ENCODE measurements at places on chromosomes 11 and 22. TPM values are rescaled to one million over a fixed set of nuclear protein-coding genes. Genes with fewer than 3 reads are reported as not detected.

The PTPRCAP gene
- 1.1 TPM for total RNA-seq

The FADD gene
- total RNA-seq = 59.3 TPM

The AGBL2 gene
- total RNA-seq = 0.42 TPM

The TST gene
- 30.8 TPM for total RNA-seq

The LRRC10B gene
- 0.23 TPM for total RNA-seq

The STX3 gene
- 22.1 TPM for total RNA-seq

The OR8A1 gene
- total RNA-seq = not detected

The VPREB3 gene
- not detected for total RNA-seq

DNA sequence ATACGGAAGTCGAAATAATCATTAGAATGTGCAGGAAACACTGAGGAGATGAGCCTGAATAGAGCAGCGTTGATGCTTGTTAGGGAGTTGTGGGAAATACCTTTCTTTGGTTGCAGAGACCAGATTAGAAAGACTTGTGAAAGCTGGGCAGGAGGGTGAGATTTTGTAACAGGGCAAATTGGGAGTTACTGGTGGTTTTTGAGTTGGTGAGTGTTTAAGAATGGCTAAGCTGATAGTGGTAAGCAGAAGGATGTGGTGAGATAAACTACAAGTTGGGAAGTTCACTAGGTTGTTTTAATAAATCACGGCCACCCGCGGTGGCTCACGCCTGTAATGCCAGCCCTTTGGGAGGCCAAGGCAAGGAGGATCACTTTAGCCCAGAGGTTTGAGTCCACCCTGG lies 34.4 kb downstream of the MCAM start:
- DNase-seq = no peak

DNA sequence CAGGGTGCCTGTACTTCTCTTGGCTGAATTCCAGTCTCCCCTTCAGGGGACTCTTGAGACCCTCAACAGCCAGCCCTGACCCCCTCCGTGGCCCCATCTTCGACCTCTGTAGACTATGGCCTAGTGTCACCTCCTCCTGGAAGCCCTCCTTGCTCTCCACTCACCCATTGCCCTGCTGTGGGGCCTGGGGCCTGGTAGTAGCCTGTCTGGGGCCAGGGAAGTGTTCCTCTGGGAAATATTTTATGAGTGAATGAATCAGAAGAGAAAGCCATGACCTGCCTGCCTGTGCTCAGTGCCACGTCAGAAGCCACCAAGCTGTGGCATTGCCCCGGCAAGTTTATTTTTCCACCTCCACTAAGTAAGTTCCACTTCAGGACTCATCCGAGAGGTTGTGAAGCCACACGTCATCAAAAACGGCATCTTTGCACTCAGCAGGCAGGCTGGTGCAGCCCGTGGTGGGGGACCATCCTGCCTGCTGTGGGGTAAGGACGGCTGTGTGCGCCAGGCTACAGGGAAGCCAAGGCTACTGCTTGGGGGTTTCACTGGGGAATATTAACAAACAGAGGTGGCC lies 59.6 kb upstream of the PPARA start:
- no peak for DNase-seq

GRCh38 chr11:117171404-117172061 lies 7.0 kb upstream of the SIDT2 start:
- DNase-seq = no peak

DNA sequence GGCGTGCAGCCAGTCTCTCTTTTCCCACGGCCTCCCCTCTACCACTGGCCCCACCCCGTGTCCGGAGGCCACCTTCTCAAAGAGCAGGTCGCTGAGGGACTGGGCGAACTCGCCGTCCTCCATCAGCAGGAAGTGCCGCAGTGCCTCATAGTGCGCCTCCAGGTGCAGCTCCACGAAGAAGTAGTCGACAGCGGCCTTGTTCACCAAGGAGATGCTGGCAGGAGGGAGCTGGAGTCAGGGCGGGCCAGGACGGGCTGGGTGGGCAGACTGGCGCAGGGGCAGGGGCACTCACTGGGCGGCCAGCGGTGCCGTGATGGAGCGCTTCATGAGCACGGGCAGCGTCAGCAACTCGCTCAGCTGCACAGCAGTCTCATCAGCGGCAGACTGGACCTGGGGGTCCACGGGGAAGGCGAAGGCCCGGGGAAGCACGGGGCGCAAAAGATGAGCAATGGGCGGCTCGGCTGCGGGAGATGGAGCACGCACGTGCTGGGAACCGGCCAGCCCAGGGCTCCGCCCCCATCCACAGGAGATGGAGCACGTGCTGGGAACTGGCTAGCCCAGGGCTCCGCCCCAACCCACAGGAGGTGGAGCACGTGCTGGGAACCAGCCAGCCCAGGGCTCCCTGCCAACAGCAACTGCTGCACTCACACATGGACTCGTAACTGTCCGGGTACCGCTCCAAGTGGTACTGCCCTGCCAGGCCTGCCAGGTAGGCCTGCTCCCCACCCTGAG lies 18.4 kb downstream of the SELENOO start:
- peak; percentile 69 for DNase-seq

- DNase-seq = peak; percentile 35
Measured at GRCh38 chr11:119764108-119764868, 35.3 kb upstream of the NECTIN1 start.

DNA sequence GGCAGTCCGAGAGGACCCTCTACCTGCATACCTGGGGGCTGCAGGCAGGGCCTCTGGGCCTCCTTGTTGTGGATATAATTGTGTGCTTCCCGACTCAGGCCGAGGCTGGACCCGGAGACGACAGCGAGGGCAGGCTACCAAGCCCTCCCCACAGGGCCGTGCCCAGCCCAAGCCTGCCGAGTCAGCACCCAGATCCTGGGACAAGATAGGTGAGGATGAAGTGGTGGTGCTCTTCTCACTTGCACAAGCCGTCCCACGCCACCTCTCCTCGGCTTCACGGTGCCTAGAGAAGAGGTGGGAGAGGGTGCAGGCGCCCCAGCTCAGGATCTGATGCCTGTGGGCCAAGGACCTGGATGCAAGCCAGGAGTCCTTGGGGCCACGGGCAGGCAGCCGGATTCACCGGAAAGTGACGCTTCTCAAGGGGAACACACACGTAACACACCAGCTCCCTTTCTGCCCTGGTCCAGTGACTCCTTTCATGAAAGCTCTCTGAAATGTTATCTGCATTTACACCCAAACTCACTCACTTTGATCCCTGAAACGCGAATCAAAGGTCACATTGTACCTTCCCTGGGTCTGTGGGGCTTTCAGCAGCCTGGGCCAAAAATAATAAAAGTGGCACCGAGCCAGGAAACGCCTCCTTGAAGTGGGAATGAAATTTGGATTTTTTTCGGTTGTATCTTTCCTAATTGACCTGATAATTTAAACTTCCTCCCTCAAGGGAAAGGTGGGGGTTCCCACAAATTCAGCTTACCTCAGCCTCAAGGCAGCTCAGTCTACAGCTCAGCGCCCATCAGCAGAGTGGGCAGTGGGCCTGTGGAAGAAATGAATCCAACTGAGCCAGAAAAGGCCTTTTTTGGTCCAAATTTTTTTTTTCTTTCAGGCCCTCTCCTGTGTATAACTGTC lies 1.1 kb upstream of the GNB1L start:
- peak; percentile 86 for DNase-seq

DNA sequence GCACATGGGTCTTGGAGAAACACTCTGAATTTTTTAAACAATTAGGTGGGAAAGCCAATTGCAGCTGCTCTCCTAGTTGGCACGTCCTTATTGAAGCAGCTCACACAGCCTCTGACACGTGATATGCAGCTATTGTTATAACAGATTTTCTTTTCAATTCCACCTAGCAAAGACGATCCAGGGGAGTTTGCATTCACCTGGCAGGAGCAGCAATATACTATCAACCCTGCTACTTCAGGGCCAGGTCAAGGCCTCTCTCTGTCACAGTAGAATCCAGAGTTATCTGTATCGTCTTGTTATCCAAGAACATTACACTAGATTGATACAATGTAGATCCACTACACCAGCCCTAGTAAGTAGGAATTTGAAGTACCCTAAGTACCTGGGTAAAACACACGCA lies 8.3 kb downstream of the KRTAP5-11 start:
- DNase-seq = no peak

GRCh38 chr22:47657224-47657623 lies 894.8 kb downstream of the TBC1D22A start:
- no peak for DNase-seq

DNA sequence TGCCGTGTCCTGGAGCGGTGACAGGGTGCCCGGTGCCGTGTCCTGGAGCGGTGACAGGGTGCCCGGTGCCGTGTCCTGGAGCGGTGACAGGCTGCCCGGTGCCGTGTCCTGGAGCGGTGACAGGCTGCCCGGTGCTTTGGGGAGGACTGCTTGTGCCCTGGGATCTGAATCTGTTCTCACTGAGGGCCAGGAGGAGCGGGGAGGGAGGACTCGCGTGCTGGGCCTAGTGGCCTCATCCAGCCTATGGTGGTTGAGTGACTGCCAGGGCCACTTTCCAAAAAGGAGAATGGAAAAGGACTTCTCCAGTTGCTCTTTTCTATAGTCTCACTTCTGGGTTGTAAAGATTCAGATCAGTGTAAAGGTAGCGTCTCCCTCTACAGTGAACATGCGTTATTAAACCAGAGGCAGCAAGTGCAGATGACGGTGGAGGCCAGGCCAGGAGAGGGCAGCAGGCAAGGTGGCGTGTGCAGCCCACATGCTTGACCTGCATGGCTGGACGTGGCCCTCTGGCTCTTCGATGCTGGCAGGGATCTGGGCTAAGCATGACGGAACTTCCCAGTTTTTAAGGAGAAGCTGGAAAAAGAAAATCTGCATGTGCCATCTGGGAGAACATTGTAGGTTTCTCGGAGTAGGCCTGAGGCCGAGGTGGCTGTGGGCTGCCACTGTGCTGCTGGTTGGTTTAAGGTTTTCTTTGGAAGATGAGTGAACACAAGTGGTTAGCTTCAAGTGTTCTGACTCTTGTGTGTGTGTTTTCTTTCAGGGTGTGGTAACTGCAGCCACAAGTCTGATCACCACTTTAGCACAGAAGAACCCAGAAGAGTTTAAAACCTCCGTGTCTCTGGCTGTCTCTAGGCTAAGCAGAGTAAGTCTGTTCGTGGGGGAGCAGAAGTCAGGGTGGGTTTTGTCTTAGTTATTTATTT lies 55.0 kb downstream of the AP2A2 start:
- DNase-seq = no peak

- DNase-seq = no peak
Measured at GRCh38 chr11:107473792-107474191, 16.2 kb upstream of the CWF19L2 start.

DNA sequence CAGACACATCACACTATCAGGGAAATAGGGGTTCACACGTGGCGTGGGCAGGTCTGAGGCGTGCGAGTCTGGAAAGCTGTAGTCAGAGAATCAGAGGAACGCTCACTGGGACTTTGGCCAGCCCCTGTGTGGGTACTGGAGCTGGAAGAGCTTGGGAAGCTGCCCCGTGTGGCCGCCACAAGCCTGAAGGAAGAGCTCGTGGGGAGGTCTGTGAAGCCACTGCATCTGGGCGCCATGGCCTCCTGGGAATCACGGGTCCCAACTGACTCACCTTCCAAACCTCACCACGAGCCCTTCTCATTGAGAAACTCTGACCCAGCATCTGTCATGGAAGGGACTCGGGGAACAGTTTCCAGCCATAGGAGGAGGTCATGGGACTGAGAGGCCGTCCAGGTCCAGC lies 5.9 kb upstream of the MRGPRF start:
- peak; percentile 21 for DNase-seq

GRCh38 chr11:106275151-106275550 lies 197.7 kb downstream of the AASDHPPT start:
- DNase-seq = no peak

DNA sequence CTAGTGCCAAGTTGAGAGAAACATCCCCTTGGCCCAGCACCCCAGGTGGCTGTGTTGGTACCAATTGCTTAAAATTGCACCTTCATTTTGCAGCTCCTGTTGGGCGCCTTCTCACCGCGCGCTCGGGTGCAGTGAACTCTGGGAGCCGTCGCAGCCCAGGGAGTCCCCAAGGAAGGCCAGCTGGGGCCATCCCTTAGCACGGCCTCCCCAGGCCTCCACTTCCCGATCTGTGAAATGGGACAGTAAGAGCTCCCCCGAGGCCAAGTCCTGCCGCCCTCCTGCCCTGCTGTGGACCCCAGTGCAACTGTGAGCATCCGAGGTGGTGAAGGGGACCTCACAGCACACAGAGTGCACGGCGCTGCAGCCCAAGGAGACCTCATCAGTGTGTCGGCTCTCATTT lies 1234.1 kb downstream of the BRD1 start:
- DNase-seq = no peak

- DNase-seq = no peak
Measured at GRCh38 chr11:40306938-40307548, 1152.4 kb downstream of the LRRC4C start.

DNA sequence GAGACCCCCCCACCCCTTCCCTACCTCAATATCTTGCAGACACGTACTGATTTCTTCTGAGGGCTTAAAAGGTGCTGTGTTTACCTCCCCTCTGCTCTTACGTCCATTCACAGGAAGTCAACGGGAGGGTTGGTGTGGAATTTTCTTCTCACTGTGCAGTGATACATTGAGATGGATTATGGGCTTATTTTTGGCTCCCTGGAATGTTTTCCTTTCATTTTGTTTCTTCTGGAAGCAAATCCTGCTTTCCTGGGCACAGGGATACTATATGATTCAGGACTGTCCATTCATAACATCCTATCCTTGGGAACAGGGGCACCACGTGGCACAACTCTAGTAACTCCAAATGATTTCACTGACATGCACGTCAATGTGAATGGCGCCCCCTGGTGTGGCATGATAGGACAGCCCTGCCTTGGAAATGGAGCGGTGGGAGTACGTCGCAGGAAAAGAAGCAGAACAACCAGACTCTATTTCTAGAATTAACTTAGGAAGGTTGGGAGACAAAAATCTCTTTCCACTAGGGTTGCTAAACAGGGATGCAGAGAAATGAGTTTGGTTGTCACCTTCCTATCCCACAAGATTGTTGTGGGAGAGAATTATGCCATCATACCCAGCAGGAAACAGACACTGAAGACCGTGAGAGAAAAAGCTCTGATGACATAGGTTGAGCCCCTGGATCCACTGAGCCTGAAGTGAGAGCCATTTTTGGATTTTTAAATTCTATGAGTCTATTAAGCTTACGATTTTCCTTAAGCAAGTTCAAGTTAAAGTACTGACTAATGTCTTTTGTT lies 146.5 kb upstream of the RAG2 start:
- peak; percentile 83 for DNase-seq

DNA sequence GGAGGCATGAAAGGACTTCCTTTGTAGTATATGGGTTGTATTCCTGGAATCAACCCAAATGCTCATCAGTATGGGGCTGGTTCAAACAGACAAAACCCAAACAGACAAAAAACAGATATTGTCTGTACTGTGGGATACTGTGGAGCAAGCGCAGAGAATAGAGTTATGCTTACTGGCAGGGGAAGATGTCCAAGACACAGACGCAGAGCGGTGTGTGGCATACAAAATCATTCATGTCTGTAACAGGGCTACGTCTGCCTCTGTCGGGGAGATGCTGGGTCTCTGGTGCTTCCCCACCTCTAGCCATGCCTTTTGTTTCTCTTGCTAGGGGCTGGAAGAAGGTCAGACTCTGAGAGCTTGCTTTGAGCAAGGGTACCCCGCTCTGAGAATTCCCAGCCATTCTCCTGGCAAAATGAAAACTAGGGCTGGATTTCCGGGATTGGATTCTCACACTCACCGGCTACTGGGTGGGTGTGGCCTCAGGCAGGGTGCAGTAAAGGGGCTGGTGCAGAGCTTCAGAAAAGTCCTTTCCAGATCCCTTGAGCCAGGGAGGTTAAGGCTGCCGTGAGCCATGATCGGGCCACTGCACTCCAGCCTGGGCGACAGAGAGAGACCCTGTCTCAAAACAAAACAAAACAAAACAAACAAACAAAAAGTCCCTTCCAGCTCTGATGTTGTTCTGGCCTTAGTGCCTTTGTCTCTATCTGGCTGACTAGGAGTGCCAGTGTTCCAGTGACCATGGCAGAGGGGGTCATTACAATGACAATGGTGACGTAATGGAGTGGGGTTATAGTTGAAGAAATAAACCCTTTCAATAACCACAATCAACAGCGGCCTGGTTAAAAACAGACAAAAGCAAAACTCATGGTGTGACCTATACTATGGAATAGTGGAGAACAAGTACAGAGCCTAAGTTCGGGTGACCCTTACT lies 2.9 kb upstream of the ABCC8 start:
- DNase-seq = peak; percentile 47
